ENCODE measurements at places on chromosomes 7 and 10. TPM values are rescaled to one million over a fixed set of nuclear protein-coding genes. Genes with fewer than 3 reads are reported as not detected.

Gene TBXAS1
- total RNA-seq = 3.8 TPM

GRCh38 chr7:102966465-102966864 is 53.7 kb downstream of the LRRC17 start:
- DNase-seq = no peak

Gene H2BK1
- total RNA-seq = not detected

GRCh38 chr7:115059321-115059720 is 137.4 kb downstream of the MDFIC start:
- DNase-seq = no peak

DNA sequence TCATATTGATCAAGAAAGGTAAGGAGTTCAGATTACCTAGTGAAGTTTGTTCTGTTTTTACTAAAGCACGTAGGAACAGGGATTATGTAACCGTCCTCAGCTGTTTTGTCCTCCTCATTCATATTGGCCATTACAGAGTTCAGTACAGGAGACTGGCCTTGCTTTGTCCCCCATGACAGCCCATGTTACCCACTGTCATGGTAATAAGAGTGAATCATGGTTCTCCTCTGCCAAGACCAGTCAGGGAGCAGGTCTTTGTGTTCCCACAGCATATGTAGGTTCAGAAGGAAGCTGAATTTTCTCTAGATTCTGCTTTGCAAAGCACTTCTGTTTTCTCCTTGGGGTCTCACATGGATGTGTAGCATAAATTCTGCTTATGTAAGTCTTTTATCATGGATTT is 106.2 kb upstream of the GPR141 start:
- DNase-seq = no peak

Gene PLXDC2
- total RNA-seq = 59.6 TPM

GRCh38 chr10:103802081-103802480 is 53.3 kb downstream of the SH3PXD2A start:
- DNase-seq = no peak

Gene TEX47
- not detected for total RNA-seq

- DNase-seq = no peak
These were observed 4.0 kb downstream of the GNGT1 start for GRCh38 chr7:93910076-93910994.

Gene GPR26
- 12.0 TPM for total RNA-seq

DNA sequence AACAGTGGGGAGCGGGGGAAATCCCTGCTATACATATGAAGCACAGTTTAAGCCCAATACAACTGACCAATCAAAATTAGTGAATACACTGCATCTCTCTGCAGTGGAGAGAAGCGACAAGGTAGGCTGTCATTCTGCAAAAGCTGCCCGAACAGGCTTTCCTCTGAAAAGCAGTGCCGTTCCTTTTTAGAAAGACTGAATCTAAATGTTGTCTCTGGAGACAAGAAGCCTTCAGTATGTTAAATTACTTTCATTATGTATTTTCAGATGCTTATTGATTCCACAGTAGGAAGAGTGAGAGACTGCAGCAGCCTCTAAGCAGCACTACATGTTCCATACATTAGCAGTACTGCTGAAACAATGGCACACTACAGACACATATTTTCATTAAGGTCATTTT is at the start of gene GPR22:
Gene GPR22, plus strand, starts transcription at position 129 of the 400 bp plus-strand sequence. CDS start 4,004 bp downstream, outside the sequence.
- DNase-seq = peak; percentile 65

DNA sequence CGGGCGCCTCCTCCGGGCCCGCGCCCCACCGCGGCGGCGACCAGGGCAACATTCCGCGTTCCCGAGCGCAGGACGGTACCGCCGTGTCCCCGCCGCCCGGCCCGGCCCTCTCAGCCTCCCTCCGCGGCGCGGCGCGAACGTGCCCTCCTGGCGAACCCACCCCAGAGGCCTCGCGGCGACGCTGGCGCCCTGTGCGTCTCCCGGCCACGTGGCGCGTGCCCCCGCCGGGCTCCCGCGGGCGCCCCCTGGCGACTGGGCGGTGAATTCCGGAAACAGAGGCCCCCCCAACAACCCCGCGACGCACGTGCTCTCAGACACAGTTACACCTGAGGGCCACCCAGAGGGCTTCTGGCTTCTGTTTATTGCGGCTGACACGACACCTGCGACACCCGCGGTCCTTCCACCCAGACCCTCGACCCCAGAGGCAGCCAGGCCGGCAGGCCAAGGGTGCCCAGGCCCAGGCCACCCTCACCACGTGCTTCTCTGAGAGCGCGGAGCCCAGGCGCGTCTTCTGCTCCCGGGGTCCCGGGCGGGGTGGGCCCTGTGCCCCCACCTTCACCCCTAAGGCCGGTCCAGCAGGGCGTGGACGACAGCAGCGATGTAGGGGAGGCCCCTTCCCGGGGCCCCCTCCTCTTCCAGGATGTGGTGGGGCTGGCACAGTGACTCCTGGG is at the start of gene SAP25:
Gene SAP25, minus strand, starts transcription at position 210 of the 671 bp plus-strand sequence. Its CDS starts 158 bp downstream, at position 52.
- no peak for DNase-seq

DNA sequence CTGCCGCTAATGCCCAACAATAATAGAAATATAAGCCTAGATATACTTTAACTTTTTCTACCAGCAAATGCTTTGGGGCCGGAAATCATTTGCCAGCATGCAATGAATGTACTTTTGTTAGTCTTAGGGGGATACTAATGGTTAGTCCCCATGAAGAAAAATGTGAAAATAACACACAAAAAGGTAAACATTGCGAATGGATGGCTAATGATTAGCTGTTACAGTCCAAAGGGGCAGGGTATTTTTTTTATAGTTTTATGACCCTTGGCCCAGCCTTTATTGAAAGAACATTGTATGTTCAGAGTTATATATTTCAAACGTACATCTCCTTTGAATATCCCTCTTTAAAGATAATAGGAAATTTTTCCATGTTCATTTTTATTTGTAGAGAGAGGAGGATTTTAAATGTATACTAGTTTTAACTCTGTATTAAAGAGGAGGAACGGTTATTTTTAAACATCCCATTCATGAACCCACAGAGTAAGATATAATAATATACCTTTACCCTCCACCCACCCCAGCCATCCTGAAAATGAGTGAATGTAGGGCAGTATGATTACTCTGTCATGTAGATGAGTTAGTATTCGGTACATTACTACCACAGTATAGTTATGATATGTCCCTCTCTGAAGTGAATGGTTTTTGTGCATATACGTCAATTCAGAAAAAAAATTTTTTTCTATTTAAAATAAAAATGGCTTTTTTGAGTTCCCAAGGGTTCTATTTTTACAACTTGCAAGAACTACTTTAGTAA is 63.6 kb downstream of the ARID5B start:
- no peak for DNase-seq

DNA sequence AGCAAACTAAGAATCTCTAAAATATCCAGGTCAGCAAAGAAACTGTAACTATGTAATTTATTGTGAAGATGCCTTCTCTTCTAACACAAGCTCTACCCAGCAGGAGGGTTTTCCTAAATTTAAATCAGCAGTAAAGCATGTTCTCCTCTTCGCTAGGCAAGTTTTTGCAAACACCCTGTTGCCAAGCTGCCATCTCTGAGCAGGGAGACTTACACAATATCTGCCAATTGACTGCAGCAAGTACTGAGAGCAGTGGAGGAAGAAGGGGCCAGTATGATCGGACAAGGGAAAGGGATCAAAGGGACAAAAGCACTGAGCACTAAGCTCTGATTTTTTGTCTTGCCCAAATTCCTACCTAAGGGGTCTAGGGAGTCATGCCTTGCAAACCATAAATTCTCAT is 16.0 kb upstream of the LANCL2 start:
- peak; percentile 16 for DNase-seq

Gene APBB1IP
- 1.6 TPM for total RNA-seq
